ENCODE measurements at places on chromosomes 6 and 20.

DNA sequence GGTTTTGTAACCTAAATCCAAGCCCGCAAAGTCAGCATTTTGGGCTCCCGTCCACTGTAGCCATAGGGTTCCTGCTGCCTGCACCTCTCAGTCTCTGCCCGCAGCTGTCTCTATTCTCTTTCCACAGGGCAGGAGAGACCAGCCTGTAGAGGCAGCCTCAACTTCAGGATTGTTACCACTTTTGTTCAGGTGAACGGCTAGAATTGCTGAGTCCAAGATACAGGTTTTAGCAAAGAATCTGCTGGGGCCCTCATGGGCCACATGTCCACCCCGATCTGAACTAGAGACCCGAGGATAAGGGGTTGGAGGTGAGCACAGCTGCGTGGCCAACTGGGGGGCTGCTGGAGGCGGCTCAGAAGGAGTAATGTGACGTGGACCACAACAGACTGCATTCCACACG lies 137.7 kb upstream of the C6orf118 start:
- no peak for DNase-seq

DNA sequence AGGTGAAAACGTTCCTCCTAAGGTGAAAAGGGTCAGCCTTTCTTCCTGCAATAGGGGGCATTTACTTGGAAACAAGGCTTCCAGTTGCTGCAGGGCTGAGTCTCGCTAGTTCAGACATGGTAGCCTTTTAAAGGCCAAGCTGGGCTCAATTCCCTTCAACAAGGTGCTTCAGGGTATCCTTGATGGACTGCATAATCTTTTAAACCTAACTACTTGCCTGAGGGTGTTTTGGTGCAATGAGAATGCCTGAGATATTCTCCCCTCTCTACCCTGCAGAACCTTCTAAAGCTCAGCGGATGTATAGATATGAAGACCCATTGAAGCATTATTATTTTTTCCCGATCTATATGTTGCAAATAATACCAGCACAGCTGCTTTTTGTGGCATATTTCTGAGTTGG lies 416.1 kb downstream of the QKI start:
- DNase-seq, result no peak

DNA sequence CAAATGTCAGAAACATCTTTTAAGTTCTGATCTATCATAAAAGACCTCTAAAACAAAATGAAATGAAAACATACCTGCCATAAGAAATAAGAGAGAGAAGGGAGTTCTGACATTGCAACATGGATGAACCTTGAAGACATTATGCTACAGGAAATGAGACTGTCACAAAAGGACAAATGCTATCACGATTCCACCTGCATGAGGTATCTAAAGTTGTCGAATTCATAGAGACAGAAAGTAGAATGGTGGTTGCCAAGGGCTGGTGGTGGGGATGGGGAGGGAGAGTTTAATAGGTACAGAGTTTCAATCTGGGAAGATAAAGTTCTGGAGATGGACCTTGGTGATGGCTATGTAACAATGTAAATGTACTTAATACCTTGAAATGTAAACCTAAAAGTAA lies 3.3 kb downstream of the EZR start:
- no peak for DNase-seq

DNA sequence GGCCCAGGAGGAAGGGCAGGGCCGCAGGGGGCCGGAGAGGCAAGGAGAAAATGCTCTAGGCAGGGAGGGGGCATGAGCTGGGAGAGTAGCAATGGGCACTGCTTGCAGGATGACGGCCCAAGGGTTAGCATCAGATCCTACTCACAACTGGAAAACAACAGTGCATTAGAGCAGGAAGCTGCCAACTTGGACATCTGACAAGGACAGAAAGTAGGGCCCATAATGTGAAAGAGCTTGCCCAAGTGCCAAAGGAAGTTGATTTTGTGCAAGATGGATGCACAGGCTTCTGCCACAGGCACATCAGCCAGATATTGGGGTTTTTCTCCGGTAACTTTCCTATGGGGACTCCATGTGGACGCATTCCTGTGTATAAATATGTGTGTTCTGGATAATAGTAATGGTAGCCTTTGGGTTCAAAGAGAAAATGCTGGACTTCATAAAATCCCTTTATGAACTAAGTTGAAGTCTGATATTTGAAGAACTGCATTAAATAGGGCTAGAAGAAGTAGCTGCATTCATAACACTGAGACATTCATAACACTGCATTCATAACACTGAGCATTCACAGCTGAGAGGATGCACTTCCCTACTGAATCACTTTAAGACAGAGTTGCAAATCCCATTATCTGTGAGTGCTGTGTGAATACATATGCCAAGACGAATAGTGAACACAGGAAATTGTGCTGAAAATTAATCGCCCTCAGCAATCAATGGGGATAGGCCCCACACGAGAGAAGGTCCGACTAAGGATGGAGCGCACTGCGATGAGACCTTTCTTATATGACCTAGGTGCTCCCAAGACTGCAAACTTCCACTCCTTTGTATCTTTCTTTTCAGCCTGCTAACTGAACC lies 235.6 kb upstream of the PRDM1 start:
- no peak for DNase-seq

GRCh38 chr20:36490191-36490590 lies 51.1 kb upstream of the MYL9 start:
- DNase-seq, result no peak

DNA sequence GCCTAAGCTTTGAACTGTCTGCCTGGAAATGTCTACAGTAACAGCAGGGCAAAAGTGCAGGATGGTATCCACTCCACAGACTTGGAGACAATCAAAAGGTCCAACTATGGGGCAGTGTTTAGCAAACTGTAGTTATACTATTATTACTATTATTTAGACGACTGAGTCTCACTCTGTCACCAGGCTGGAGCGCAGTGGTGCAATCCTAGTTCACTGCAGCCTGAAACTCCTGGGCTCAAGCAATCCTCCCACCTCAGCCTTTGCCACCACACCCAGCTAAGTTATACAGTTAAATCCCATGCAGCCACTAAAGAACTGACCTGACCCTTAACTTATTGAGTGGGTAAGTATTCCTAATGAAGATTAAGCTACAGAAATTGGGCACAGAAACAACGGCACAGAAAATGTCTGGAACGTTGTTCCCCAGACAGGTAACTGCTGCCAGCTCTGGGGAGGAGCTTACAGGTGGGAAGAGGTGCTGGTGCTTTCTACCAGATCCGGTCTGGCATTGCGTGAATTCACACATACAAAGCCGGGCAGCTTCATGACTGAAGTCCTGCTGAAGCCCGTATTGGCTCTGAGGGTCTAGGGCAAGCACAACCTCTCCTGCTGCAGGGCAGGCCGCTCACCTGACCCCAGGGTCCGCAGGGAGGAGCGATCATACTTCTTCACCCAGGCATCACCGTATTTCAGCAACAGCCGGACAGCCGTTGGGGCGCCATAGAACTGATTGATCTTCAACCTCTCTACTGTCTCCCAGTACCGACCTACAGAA lies 27.0 kb upstream of the APMAP start:
- no peak for DNase-seq

GRCh38 chr6:35804996-35805736 lies at the start of gene LHFPL5:
LHFPL5 (plus strand) TSS chr6:35805352; CDS start chr6:35805671, 319 bp downstream.
- DNase-seq, result peak; percentile 43

GRCh38 chr20:61458146-61458746 lies 206.2 kb downstream of the CDH4 start:
- no peak for DNase-seq

GRCh38 chr20:59618131-59618530 lies 13.8 kb downstream of the PHACTR3 start:
- DNase-seq, result no peak

- DNase-seq, result no peak
Observed at GRCh38 chr6:37310966-37311365, 42.8 kb upstream of the RNF8 start.

DNA sequence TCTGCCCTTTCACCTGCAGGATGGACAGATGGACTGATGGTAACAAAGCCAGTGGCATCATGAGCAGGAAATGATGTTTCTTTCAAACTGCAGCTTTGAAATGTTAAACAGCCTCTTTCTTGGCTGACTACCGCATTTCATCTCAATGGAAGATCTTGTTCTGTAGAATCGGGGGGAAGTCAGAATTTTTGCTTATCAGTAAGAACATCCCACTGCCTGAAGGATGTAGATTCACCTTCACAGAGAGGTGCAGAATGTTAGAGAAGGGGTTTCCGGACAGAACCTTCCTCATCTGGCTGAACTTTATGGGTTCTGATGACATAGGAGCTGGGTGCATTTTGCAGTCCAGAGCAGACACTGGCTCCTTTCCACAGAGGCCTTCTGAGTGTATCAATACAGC lies 32.7 kb downstream of the GGTLC1 start:
- DNase-seq, result no peak

- DNase-seq, result no peak
Observed at GRCh38 chr20:59035381-59035780, 3.2 kb upstream of the ATP5F1E start.

GRCh38 chr20:15251171-15251570 lies 913.8 kb upstream of the FLRT3 start:
- DNase-seq, result no peak

DNA sequence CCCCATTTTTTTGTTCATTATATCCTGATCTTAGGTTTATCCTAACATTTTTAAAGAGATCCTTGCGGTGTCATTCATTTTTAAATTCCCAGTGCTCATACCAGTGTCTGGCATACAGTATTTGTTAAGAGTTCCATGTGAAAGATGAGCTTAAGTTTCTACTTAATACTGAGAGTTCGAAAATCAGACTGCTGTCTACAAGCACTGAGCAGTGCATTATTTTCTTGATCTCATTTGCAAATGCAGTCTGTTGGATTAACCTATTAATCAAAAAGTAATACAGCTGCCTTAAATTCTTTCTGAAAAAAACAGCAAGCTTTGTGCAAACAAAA lies 663 bp downstream of the COQ3 start:
- no peak for DNase-seq

DNA sequence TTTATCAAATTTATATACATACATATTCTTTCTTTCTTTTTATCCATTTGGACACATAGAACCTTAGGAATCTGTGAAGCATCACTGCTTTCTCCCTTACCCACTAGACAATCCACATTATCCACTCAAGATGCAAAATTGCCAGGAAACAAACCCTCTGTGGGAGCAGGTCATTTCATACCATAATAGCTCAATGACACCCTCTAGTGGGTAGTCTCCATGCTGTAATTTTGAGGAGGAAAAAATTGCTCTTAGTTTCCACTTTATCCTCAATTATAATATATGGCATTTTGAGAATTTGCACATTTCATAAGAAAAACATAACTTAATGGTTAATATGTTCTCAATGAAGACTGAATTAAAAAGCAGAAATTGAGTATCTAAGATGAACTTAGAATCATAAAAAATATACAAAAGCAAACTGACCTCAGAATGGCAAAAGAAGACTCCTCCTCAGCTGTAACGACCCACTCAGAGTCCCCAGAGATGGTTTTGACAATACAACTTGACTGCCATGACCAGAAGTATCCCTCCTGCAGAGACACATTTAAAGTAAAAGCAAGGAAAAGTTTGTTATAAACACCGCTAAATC lies 164.1 kb downstream of the FRK start:
- peak; percentile 52 for DNase-seq

DNA sequence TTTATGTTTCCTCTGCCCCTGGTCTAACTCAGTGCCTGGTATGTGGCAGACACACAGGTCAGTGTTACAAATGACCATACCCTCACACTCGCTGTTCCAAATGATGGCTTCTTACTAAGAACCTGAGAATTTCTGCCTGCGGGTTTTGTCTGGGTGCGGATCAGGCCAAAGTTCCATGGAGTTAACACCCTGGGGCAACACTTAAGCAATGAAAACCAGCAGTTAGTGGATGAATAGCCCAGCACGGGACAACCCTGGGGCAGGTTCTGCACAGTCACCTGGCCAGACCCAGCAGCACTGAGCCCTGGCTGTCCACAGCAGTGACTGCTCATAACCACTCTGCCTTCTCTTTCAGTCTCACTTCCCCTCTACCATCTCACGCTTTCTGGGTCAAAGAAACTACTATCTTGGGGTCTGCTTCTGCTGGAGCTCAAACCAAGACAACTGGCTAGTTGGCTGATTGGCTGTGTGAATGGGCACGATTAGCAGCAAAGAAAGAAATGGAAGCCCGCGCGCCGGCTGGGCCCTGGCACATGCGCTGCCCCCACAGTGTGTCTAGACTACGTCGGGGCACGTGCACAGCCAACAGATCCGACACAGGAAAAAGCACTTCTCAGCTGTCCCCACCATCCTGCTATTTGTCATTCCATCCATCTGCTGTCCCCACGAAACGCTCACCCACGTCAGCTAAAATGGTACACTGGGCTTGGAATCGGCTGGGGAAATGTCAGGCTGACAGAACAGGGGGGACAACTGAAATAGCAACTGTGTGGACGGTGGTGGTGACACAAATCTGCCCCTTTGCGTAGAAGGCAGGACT lies 36.6 kb downstream of the MGME1 start:
- no peak for DNase-seq

DNA sequence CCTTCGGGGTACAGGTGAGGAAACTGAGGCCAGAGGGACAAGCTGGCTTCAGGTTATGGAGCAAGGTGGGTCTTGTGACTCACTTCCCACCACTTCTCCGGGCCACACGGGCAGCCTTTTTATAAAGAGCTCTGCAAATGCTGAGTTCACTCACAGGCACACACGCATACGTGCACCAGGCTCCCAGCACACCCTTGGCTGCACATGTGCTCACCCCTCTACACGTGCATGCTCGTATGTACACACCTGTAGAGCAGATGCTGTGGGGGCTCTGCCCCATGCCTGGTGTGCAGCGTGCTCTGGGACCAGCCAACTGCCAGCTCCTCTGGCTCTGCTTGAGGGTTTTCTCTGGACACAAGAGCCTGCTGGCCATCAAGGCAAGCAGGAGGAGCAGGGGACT lies 29.1 kb downstream of the VSTM2L start:
- DNase-seq, result no peak

DNA sequence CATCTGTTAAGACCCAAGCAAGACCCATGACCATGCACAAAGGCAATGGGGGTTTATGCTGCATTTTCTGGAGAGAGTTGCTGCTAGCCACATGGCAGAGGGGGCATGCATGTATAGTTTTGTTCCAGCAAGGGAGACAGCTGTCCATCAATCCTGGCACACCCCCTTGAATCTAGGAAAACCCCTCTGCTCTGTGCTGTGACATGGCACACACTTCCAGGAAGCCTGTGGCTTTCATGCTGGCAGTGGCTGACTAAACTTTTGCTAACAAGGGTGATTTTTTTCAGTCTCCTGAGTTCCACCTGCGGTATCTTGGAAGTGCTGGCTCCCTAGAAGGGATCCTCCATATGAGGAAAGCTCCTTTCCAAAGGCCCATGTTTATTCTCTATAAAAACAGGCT lies 9.1 kb upstream of the CST4 start:
- no peak for DNase-seq

GRCh38 chr6:106104476-106104875 lies 18.3 kb downstream of the PRDM1 start:
- DNase-seq, result no peak

- no peak for DNase-seq
Observed at GRCh38 chr6:155381673-155382337, 67.5 kb upstream of the TFB1M start.
